ENCODE measurements at places on chromosomes 13 and 19. TPM values are rescaled to one million over a fixed set of nuclear protein-coding genes. Genes with fewer than 3 reads are reported as not detected.

GRCh38 chr13:25200783-25201182, 28.7 kb upstream of the AMER2 start:
- no peaks in the 10 kb centered on the region for H3K4me1 ChIP-seq
- H3K36me3 ChIP-seq: no peaks in the 10 kb centered on the region
- H3K27me3 ChIP-seq: no peaks in the 10 kb centered on the region
- no peak overlapping the region for H3K27ac ChIP-seq
- no peak for DNase-seq

The APLP1 gene
- 25.3 TPM for total RNA-seq

The KISS1R gene
- total RNA-seq: not detected

DNA sequence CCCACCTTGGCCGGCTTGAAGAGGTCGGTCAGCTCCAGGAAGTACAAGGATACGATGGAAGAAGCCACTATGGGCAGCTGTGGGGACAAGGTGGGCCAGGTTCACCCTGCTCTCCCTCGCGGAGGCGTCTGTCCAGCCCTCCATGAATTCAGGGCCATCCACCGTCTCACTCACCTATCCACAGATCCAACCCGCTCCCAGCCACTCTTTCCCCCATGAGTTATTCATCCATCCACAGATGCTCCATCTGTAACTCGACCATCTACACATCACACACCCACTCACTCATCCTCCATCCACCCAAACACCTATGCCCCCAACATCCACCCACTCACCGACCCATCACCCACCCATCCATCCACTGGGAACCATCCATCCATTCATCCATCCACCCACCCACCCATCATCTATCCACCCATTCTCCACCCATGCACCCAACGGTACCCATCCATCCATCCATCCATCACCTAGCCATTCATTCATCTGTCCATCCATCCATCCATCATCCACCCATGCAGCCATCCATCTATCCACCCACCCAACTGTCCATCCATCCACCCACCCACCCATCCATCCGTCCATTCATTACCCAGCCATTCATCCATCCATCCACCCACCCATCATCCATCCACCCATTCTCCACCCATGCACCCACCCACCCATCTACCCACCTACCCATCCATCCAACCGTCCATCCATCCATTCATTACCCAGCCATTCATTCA, 5.8 kb downstream of the PLPPR3 start:
- H3K36me3 ChIP-seq: peaks cover 9% of the 10 kb centered on the region
- H3K4me3 ChIP-seq: no peak overlapping the region
- no peak overlapping the region for H3K27ac ChIP-seq

DNA sequence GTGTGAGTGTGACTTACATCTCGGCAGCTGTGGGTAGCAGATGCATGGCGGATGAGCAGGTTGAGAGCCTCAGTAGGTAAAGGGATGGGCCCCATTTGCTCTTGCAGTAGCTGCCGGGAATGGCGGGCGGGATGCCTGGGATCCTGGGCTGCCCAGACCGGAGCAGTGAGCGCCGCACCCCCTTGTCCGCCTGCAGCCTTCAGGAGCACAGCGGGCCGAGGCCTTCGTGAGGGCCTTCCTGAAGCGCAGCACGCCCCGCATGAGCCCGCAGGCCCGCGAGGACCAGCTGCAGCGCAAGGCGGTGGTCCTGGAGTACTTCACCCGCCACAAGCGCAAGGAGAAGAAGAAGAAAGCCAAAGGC, 4.1 kb downstream of the POP4 start:
- H3K27ac ChIP-seq: no peak overlapping the region
- no peak overlapping the region for H3K4me3 ChIP-seq
- no peak for DNase-seq
- no peaks in the 10 kb centered on the region for H3K36me3 ChIP-seq

GRCh38 chr19:52923778-52924593, 758 bp upstream of the ZNF888 start:
- H3K27me3 ChIP-seq: no peaks in the 10 kb centered on the region
- H3K4me3 ChIP-seq: peak overlapping the region; percentile 59
- peak overlapping the region; percentile 91 for H3K27ac ChIP-seq
- H3K4me1 ChIP-seq: peaks cover 12% of the 10 kb centered on the region
- peak; percentile 67 for DNase-seq
- peaks cover 13% of the 10 kb centered on the region for H3K36me3 ChIP-seq
